ENCODE measurements at places on chromosomes 7 and 10.

DNA sequence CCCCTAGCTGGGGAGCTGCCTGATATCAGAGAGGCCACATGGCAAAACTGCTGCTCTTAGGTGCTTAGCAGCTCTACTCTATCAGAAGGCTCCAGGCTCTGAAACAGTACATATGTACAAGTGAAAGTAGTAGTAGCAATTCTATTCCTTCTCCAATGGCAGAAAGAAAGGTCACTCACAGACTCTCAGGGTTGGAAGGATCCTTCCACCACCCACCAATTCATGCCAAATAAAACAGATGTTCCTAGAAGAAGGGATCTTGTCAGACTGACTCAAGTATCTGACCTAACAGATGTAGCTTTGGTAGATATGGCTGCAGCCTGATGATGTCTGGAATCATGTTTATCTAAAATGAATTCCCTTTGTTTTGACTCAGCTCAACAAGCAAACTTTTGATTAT, 8.0 kb upstream of the ALDH18A1 start:
- DNase-seq: peak; percentile 7

DNA sequence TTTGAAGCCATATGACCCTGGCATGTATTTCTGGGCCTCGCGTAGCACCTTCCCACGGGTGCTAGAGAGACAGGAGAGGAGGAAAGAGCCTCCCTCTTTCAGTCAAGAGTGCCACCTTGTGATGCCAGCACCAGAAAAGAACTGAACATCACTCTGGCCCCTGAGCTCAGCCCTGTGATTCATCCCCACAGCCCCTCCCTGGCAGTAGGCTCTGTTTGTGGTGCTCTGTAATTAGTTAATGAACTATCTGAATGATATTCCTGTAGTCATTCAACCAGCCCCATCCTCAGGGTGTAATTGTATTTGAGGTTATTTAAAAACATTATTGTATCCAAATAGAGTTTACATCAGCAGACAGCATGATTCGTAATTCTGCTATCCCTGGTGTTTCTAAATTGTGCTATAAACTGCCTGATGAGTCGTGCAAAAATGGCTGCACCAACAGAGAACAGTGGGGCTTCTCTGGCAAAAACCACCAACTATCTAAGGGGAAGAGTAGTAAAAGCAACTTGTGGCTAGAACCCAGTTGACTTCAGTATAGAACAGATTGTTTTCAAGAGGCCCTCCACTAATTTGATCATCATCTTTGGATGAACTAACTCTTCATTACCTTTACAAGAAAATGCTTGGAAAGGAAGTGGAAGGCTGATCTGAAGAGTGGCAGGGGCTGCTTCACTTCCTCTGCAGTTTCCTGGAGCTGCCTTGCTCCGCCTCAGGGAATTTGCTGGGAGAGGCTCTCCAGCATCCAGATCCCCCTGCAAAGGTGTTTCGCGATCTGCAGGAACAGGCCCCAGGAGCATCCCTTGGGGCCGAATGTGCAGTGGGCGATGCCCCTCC, 23.7 kb upstream of the TIAL1 start:
- DNase-seq: peak; percentile 10

- DNase-seq: no peak
Measured at GRCh38 chr10:38979535-38979934, 885.4 kb downstream of the ZNF37A start.

GRCh38 chr10:112842832-112843360, 107.2 kb upstream of the TCF7L2 start:
- DNase-seq: peak; percentile 86

- peak; percentile 1 for DNase-seq
Measured at GRCh38 chr10:23035569-23035968, 59.8 kb upstream of the MSRB2 start.

GRCh38 chr10:74096777-74097176, 53.9 kb downstream of the AP3M1 start:
- DNase-seq: no peak

DNA sequence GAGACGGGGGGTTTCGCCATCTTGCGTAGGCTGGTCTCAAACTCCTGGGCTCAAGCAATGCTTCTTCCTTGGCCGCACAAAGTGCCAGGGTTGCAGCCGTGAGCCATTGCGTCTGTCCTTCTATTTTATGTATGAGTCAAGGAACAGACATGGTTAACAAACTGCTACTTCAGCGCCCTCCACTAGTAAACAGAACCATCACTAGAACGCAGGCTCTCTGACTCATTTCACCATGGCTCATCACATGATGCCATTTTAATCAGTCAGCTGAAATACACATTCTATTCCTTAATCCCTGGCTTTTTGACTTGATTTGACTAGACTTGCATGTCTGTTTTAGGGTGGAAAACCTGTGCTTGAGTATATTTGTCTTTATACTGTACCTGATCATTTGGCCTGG, 41.3 kb downstream of the CELF2 start:
- peak; percentile 83 for DNase-seq
